Fibroblast of lung (primary cell): ENCODE measurements at places on chromosomes 1 and 21. TPM values are rescaled to one million over a fixed set of nuclear protein-coding genes. Genes with fewer than 3 reads are reported as not detected.

SERPINC1 gene
- total RNA-seq, result under 0.01 TPM in 1 of 2 replicates, not detected in the other

DYNLT4 gene
- total RNA-seq, result 0.51 and 0.66 TPM in 2 replicates

URB1 gene
- 15.7 and 17.7 TPM in 2 replicates for total RNA-seq

ZFP69B gene
- 1.3 and 2.5 TPM in 2 replicates for total RNA-seq

LPAR3 gene
- total RNA-seq, result 3.3 and 7.6 TPM in 2 replicates

GRCh38 chr1:109979489-109980091, 5.0 kb upstream of the AHCYL1 start:
- DNase-seq, result peak; percentile 59

INPP5B gene
- 42.1 and 55.0 TPM in 2 replicates for total RNA-seq

- no peak for DNase-seq
Observed at GRCh38 chr21:38777531-38777930, 28.2 kb upstream of the ETS2 start.

DNA sequence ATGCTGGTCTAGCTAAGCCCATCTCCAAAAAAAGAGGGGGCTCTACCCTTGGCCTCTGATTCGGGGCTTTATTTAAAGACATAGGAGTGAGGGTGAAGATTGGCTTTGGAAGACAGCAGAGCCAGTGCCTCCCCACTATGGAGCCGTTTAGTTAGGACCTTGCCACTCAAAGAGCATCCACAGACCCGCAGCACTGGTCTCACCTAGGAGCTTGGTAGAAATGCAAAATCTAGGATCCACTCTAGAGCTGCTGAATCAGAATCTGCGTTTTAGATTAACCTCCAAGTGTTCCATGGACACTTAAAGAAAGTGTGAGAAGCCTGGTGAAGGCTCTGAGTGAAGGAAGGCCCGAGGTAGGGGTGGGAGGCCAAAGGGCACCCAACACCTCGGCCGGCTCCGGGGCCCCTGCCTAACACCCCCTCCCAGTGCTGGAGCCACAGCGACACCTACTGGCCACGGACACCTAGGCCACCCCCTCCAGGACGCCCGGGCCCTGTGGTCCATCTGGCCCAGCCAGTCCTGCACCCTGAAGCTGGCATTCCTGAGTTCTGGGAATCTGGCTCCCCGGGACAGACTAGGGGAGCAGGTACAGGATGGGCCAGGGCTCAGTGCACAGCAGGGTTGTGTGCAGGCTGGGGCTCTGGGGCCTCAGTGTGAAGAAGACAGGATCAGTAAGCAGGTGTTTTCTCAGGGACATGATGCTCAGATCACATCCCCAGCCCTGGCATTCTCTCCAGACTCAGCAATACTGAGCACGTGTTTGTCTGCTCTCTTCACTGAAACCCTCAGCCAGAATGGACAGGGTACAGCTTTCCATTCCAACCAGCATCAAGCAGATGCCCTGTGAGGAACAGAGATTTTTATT, 79.2 kb downstream of the TMEM53 start:
- peak; percentile 18 for DNase-seq

GRCh38 chr1:80318108-80318507, 1311.6 kb upstream of the ADGRL4 start:
- no peak for DNase-seq

DNA sequence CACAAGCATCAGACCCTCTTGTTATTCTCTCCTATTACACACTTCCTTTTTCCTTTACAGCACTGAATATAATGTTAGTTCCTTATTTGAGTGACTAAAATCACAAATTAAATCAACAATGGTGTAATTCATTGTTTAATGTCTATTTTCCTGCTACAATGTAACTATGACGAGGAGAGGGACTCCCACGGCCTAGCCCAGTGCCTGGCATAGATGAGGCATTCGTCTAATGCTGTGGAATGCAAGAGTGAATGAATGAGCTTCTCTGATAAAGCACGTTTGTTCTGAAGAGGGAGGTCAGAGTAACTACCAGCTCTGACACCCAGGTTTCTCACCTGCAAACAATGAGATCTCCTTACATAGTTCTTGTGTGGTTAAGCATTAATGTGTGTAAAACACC, 479.4 kb downstream of the OMA1 start:
- DNase-seq, result no peak

GRCh38 chr1:184326278-184326677, 60.6 kb upstream of the C1orf21 start:
- no peak for DNase-seq

DNA sequence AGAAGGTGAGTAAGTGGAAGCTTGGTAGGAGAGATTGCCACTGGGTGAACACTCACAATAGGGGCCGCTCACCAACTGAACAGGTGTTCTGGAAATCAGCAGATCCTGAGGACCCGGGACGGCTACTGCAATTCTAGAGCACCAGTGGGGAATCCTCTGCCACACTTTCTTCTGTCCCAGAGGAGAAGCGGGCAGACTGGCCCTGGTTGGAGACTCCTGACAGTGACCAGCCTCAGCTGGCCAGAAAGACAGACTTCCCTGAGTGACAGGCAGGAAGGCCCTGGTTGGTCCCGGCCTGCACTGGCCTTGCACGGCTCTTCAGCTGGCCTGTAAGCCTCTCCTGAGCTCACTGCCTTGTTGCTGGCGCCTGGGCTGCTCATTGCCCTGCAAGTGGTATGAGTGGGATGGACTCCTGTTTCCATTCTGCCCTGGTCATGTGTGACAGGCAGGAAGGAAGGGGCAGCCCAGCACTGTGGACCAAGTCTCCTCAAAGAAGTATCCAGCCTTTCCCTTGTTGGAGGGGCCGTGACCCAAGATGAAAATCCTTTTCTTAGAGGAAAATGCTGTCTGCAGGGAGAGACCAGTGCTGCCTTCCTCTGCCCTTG, 34.5 kb downstream of the MAN1C1 start:
- no peak for DNase-seq

- no peak for DNase-seq
Observed at GRCh38 chr21:45899317-45900033, 82.1 kb upstream of the COL6A1 start.

RGS16 gene
- total RNA-seq, result 0.33 and 0.77 TPM in 2 replicates

CRP gene
- not detected in 2 replicates for total RNA-seq

PLA2G2F gene
- not detected in 2 replicates for total RNA-seq

FOXD3 gene
- total RNA-seq, result not detected in 2 replicates

- DNase-seq, result no peak
Observed at GRCh38 chr1:185293967-185294542, 23.0 kb downstream of the IVNS1ABP start.

DNA sequence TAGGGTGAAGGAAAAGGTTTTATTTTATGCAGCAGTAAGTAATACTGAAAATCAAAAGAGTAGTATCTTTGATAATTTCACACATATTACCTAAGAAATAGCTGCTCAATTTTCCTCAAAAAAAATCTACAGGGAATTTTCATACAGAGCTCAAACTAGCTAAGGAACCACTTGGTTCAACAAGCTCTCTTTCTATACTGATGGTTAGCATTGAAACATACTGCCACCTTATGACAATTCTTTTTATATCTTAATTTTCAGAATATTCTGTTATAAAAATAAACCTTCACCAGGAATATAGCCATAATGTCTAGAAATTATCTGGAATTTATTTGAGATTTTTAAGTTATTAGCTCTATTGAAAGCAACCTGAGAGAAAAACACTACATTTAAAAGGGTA, 142.1 kb downstream of the DPYD start:
- peak; percentile 56 for DNase-seq

- no peak for DNase-seq
Observed at GRCh38 chr1:219345953-219346352, 172.3 kb downstream of the LYPLAL1 start.

DNA sequence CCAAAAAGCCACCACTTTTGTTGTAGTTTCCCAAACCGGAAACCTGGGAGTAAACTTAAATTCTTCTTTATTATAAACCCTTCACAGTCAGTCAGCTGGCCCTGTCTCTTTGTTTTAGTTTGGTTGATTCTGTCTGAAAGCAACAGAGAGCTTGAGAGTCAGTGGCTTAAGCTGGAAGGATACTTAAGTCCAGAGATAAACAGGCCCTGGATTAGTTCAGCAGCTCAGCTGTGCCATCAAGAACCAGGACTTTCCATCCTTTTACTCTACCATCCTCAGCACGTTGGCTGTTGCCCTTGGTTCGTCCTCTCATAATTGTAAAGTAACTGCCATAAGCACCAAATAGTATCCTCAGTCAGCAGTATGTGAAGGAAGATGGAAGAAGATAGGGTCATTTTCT, 4.5 kb downstream of the DESI2 start:
- no peak for DNase-seq

DNA sequence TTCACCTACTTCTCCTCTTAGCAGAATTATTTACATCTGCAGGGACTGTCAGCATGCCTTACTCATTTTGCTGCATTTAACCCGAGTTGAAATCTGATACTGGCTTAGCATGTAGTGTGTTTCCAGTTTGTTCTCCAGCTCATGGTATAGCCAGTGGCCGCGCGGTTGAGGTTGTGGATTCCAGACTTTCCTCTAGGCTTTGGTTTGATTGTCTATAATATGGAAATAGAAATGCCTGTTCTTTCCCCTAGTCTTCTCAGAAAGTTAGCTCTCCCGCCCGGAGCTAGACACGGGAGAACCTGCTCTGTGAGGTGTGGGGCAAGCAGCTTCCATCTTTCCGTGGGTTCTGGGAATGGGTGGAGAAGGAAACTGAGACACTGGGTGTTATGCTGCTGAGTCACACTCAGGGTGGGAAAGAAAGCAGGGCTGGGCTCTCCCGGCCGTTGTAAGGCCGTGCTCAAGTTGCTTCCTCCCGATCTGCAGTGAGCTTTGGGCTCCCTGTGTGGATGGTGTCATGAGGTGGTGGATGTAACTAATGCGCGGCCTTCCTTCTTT, 206.8 kb upstream of the TMEM51 start:
- peak; percentile 74 for DNase-seq

DNA sequence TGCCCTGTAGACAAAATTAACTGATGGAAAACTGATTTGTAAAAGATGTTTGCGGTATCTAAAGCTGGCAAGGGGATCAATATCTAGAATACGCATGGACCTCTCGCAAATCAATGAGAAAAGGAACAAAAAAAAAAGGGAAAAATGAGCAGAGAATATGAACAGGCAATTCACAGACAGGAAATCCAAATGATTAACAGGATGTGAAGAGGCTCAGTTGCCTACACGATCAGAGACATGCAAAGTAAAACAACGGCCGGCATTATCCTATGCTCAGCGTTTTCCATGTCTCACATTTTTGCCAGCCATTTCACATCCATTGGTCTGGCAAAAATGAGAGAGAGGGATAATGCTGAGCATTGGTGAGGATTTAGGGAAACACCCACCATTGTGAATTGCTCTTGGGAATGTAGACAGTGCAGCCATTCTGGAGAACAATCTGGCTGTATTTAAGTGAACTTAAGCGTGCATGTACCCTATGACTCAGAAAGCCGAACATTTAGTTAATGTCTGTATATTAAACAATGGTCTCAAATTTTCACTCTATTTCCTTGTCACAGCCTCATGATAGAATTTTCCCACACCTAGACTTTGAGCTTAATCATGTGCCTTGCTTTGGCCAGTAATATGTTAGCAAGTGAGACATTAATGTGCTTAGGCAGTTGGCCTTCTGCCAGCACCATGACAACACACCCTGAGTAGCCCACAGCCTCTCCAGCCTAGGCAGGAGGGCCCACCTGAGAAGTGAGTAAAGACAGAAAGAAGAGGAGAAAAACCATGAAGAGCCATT, 61.0 kb upstream of the NBPF3 start:
- DNase-seq, result peak; percentile 14

GRCh38 chr1:1237874-1238701, 6.1 kb downstream of the B3GALT6 start:
- no peak for DNase-seq

RNF186 gene
- not detected in 2 replicates for total RNA-seq
